Activated T-helper 9 cell treated with anti-CD3 and anti-CD28 coated beads, Interleukin-2, amount 50 U/mL, for 16 hours (primary cell): ENCODE measurements at places on chromosomes 1 and 21.

DNA sequence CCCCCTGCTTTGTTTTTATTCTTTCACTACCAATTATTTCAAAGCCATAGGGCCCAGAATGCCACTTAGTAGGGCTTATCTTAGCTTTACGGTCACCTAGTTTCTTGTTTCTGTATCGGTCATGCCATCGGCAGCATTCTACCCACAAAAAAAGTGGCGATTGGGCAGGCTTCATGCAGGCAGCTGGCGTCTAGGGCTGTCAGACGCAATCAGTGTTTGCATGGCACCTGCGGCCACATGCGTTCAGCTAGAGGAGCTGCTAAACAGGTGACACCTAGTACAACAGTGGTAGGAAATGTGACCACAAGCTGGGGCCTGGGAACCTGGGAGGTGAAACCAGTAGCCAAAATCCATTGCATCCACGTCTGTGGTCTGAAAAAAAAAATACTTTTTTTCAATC is 262.7 kb downstream of the PBX1 start:
- DNase-seq: no peak

GRCh38 chr1:228236744-228237143 is 28.9 kb downstream of the OBSCN start:
- DNase-seq: no peak

GRCh38 chr1:100774370-100774769 is 54.8 kb downstream of the VCAM1 start:
- DNase-seq: no peak

DNA sequence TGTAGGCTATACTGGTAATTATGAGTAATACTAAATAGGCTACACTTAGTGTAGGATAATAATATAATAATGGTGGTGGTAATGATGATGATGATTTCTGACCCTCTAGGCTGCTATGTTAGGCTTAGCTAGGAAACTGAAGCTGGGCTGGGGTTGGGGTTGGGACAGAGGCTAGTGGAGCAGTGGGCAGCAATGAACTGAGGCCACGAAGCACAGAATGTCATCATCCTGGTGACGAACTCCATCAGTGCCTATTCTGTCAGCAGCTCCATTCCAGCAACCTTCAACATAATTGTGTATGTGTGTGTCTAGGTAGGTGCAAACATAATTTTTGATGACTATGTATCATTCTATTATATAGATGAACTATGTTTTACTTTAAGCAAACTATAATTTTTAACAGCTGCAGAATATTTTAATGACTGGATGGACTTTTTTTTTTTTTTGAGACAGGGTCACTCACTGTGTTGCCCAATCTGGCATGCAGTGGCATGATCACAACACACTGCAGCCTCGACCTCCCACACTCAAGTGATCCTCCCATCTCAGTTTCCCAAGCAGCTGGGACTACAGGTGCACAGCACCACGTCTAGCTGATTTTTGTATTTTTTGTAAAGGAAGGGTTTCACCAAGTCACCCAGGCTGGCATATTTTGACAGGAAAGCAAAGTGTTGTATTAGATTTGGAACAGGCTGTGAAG is 12.9 kb upstream of the CLIC4 start:
- no peak for DNase-seq

GRCh38 chr21:41979751-41980369 is 26.0 kb upstream of the C2CD2 start:
- DNase-seq: no peak

DNA sequence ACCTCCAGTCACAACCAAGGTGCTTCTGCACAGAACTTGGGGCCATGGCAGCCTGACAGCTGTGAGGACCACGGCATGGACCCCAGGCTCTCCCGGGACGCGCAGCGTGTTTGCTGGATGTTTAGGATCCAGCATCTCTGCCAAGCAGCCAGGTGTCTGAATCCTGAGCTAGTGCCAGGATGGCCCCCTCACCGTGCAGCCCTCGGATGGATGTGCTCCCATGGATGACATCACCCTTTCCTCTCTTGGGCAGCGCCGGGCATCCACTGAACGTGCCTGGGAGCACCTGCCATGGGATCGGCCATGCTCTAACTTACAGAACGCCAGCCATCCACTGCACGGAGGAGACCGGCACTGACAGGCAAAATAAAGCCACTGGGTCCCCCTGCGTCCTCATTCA is 53.9 kb downstream of the PRDM15 start:
- no peak for DNase-seq

DNA sequence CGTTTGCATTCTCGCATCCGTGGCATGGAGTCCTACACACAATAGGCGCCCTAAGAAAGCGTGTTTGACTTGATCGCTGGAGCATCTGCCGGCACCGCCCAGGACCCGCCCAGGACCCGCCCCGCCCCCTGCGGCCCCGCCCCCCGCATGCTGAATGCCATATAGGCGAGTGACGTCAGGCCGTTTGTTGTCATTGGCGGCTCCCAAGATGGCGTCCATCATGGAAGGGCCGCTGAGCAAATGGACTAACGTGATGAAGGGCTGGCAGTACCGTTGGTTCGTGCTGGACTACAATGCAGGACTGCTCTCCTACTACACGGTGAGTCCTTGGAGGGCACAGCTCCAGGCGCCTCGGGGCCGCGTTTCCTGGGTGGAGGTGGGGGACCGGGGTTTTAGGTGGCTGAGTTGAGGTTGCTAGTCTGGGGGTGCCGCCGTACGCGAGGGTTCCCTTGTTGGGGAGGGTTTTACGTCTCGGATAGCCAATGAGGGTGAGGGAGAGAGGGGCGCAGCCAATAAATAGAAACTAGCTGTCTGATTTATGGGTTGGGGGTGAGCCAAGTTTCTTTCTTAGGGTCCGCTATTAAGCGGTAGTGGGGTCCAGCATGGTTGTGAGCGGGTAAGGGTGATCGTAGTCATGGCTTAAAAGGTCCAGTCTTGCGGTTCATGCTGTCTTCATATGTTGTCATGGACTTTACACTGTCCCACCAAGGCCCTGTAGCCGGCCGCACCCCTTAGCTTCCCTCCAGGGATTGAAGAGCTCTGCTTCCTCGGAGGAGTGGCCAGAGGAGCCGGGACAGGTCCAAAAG is at the start of gene OSBPL9:
Gene OSBPL9, plus strand, starts transcription at position 190 of the 806 bp plus-strand sequence. Its CDS starts 19 bp downstream, at position 209.
- DNase-seq: peak; percentile 81

GRCh38 chr21:14486869-14487268 is 59.2 kb downstream of the SAMSN1 start:
- DNase-seq: no peak

DNA sequence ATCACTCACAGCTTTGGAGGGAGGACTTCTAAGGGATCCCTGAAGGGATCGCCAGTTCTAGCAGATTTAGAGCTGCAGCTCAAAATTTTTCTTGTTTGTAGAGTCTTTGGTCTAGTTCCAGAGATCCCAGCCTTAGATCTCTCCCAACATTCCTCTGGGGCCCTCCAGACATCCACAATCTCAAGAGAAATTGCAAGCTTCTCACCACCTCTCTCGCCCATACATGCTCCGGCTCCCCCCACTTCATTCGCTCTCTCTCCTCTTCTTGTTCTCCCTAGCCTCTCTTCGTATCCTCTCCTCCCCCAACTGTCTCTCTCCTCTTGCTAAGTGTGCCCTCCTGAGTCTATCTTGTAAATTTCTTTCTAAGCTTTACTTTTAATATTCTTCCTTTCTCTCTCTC is 15.1 kb upstream of the TUT4 start:
- no peak for DNase-seq

DNA sequence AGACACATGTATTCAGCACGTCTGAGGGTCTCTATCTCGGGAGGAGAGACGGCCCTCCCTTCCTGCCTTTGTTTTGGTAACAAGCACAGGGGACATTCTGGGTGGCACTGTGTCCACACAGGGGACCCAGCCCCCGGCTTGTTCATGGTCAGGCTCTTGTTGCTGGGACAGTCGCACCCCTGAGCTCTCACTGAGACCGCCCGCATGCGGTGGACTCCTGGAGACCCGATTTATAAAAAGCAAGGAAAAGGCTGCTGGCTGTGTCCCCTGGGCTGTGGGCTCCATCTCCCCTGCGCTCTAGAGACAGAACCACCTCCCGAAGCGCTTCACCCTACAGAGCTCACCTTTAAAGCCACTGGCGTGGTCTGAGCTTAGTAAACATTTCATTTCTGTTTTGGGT is 103.4 kb downstream of the WDR4 start:
- no peak for DNase-seq

GRCh38 chr1:117642963-117643362 is 37.1 kb downstream of the TENT5C start:
- no peak for DNase-seq

GRCh38 chr1:234926264-234926558 is 202.4 kb downstream of the TOMM20 start:
- no peak for DNase-seq

DNA sequence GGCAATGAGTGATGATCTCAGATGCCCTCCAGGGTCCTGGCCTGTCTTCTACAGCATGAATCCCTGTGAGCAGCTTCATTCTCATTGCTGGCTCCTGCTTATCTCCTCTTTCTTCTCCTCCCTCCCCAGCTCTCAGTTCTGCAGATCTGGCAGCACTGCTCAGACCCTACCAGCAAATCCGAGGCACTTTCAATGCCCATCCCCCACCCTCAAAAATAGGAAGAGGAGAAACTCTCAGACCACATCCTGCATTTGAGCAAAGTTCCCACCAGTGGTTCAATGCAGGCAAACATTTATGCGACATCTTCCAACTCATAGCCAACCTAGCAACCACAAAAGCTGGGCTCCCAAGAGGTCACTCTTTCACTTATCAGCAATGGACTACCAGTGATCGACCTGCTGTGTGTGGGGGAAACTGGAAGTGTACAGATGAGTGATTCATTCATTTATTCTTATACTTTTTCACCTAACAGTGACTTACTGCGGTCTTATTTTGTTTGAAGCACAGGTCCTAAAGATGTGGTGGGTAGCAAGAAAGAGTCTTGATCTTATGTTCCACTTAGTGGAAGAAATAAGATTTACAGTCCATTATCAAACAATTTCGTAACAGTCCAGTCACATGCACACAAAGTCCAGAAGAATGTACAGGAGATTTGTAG is 5.8 kb upstream of the CHI3L2 start:
- DNase-seq: no peak

- DNase-seq: no peak
Measured at GRCh38 chr1:55639051-55639450, 423.9 kb upstream of the USP24 start.

GRCh38 chr1:147641695-147642592 is 28.4 kb downstream of the ACP6 start:
- DNase-seq: no peak

GRCh38 chr1:118698911-118699310 is 289.2 kb downstream of the TBX15 start:
- no peak for DNase-seq

DNA sequence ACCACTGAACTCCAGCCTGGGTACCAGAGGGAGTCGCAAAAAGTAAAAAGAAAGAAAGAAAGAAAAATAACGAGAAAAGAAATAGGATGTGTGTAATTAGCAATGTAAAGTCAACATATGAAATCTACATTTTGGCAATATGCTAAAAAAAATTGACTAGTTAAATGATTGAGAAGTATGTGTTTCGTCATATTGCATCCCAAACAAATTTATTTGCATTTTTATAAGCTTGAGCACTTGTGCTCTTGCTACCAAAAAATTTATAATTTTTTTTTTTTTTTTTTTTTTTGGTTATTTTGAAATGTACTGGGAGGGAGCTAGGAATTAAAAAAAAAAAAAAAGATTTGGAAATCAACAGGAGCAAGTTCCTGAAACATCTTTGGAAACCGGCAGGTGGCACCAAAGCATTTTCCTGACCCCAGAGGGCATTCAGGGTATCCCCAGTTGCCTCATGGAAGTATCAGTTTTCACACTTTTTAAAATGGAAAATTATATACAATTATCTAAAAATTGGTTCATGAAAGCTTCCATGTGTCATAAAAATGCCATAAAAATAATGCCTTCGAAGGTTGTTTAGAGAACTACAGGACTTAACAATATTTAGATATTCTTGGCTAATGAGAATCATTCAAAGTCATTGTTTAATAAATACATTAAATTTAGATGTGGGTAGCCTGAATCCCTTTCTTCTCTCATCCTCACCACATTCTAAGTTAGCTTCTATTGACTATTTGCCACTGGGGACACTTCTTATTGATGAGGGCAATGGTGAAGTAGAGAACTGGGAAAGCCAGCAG is 4.8 kb upstream of the HEATR1 start:
- no peak for DNase-seq
